ENCODE measurements at places on chromosomes 4 and X.

DNA sequence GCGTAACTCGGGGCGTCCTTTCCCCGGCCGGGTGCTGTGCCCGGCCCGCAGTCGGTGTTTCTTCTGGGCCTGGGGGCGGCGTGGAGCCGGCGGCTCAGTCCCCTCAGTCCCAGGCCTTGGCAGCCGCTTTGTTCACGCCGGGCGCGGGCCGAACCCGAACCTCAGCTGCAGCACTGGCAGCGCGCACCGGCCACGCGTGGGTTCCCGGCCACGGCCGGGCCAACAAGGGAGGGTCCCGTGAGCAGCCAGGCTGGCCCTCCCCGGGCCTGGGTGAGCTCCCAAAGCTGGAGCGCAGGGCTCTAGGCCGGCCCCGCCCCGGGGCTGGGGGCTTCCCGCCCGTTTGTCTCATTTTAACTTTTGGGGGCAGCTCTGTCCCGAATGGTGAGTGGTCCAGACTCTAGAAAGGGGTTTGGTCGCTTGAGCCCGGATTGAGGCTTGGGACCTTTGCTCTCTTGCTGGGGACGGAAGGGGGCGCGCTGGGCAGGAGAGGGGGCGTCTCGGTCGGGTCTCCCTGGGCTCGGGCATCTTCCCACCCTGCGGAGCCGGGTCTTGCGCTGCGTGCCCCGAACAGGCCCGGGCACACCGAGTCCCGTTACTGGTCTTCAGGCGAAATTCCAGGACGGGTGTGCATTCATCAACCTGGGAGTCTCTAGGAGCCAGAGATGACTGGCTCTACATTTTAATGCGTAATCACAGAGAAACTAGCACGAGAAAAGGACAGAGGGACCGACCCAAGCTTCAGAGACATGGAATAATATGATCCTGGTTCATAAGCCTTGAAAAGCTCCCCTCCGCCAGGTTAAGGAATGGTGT lies 177.1 kb downstream of the CBR4 start:
- no peak for DNase-seq

- DNase-seq = no peak
Observed at GRCh38 chrX:42496239-42496638, 281.7 kb downstream of the PPP1R2C start.

DNA sequence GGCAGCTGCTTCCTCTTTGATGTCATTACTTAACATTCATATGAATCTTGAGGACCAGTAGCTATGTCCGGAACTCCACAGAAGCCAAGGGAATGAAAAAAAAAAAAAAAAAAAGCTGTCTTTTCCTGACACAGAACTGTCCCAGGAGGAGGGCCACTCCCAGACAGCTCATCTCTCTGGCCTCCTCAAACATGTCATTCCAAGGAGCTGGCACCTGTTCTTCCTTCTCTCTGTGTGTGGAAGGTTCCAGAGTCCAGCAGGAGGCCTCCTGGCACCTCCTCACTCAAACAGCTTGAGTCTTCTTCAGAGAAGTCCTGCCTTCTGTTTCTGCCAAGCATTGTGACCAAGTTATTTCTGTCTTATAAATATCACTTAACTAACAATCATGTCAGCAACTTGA lies 458.5 kb downstream of the AFF2 start:
- DNase-seq = no peak

DNA sequence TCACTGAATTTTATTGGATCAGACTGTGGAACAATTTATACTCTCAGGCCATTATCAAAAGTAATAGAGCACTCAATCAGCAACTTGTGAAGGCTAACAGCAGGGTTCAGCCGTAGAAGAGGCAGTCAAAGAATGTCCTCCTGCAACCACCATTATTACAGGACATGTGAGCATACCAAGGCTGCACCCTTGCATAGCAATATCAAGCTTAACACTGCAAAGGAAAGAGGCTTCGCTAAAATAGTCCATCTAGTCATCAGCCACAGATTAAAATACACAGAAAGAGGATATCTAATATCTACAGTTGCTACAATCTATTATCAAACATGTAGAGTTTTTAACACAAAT lies 42.9 kb upstream of the TMPRSS11B start:
- no peak for DNase-seq

DNA sequence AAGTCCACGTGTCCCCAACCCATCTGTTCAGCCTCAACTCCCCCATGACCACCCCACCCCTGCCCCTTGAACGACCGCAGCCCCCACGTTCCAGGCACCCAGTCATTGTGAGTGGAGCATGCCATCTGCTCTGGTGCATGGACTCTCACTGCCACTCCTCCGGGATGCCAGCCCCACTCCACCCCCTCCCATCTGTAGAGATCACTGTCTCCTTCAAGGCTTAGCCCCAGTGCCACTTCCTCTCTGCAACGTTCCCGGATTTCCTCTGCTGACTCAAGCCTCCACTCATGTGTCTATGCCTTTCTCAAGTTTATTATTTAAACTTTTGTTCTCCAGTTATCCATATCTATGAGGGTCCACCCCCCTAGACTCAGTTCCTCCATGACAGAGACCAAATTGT lies 54.0 kb downstream of the MAML3 start:
- DNase-seq = no peak

- DNase-seq = no peak
Observed at GRCh38 chr4:87216469-87216868, 3.9 kb downstream of the KLHL8 start.
